Thoracic aorta (tissue), 2 donors: ENCODE measurements at places on chromosomes 13 and 19.

- no peak for DNase-seq
Observed at GRCh38 chr13:70732611-70733010, 624.4 kb upstream of the KLHL1 start.

- no peak for DNase-seq
Observed at GRCh38 chr19:54448040-54448773, 792 bp upstream of the LENG8 start.

DNA sequence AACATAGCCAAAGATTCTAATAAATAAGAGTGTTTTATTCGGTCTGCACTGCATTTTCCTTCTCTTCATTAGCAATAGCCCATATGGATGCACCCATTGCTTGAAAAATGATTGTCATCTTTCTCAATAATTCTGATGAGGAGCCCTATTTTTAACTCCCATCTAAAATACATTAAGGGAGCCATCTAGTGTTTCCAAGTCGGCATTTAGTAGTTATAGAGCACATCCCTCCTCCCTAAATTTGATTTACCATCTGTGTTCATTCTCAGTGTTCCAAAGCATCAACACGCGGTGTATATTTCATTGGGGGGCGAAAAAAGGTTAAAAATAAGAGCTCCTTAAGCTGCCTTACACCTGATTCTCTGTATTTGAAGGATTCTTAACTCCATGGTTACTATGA, 119.2 kb upstream of the IPO5 start:
- DNase-seq: no peak

DNA sequence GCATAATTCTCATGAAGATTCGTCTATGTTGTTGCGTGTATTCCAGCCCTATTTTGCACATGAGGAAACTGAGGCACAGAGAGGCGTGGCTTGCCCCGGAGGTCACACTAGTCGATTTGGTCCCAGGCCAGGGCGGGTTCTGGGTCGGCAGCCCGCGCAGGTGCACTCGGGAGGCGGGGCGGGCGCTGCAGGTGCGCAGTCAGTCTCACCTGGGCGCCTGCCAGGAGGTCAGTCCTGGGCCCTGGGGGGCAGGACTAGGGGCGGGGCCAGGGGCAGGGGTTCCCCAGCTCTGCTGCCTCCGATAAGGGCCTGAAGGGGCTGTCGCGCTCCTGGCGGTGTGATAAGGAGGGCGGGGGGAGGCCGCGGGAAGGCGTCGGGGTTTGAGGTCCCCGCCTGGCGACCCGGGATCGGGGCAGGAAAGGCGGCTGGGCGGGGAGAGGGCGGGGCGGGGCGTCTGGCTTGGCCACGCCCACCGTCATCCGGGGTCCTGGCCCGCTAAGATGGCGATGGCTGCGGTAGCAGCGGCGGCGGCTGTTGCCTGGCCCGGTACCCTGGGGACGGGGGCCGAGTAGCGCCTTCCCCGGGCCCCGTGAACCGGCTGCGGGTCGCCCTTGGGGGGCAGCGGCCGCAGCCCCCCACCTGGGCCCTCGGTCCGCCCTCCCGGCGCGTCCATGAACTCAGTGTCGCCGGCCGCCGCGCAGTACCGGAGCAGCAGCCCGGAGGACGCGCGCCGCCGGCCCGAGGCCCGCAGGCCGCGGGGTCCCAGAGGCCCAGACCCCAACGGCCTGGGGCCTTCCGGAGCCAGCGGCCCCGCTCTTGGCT, at the start of gene ATG4D:
Gene ATG4D, plus strand, starts transcription at position 485 of the 822 bp plus-strand sequence. Its CDS starts 187 bp downstream, at position 672.
- no peak for DNase-seq

DNA sequence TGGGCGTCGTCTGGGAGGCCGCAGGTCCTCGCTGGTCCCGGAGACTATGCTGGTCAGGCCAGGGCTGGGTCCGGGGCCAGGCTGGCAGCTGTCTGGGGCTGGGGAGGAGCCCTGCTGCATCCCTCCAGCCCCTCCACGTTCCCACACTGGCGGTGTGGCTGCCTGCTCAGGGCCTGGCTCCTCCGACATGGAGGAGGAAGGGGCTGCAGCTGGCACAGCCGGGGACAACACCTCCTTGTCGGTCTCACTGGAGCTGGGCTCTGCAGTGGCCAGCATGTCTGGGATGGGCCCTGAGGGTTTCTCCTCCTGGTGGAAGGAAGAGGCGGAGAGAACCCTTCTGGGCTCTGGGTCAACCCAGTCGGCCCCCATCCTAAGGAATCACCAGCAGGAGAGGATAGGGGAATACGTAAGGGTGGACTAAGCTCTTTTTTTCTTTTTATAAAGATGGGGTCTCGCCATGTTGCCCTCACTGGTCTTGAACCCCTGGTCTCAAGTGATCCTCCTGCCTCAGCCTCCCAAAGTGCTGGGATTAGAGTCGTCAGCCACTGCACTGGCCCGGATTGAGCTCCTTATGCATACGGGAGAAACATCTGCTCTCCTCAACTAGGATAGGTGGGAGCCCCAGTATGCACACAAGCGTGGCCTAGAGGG, 806 bp downstream of the ZNF414 start:
- no peak for DNase-seq

DNA sequence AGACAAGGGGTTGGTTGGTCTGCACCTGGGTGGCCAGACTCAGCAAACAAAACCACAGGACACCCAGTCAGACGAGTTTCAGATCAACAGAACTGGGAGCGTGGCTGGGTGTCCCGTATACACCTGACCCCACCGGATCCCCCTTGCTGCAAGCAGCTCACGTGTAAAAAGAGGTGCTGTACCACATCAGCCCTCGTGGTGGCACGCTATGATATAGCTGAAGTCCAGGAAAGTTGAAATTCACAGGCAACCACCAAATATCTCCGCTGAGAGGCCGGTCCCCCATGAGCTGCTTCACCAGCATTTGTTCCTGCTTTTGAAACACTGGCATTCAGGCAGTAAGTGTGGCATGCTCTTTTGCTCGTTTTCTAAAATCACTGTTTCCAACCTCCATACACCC, 92.3 kb downstream of the TUBA3C start:
- no peak for DNase-seq

GRCh38 chr19:30069535-30070197, 127.6 kb downstream of the URI1 start:
- DNase-seq: no peak

- DNase-seq: no peak
Observed at GRCh38 chr19:30629086-30629485, 256.9 kb downstream of the ZNF536 start.

GRCh38 chr19:53942001-53942786, 20.5 kb upstream of the CACNG8 start:
- DNase-seq: no peak

DNA sequence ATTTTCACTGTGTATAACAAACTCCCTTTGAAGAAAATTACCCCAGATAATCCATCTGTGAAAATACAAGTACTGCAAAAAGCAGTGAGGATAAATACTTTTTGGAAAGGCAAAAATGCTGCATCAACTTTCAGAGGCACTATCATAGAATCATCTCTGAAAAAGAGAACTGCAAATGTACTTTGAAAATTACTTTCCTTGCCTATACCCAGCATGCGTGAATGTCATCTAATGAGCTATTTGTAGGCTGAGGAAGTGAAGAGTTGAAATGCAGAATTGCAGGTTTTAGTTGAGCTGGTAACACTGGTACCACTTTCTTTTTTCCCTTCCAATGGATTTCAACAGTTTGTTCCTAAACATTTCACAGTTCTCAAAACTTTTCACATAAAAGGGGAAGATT, 196.7 kb downstream of the TBC1D4 start:
- DNase-seq: no peak

DNA sequence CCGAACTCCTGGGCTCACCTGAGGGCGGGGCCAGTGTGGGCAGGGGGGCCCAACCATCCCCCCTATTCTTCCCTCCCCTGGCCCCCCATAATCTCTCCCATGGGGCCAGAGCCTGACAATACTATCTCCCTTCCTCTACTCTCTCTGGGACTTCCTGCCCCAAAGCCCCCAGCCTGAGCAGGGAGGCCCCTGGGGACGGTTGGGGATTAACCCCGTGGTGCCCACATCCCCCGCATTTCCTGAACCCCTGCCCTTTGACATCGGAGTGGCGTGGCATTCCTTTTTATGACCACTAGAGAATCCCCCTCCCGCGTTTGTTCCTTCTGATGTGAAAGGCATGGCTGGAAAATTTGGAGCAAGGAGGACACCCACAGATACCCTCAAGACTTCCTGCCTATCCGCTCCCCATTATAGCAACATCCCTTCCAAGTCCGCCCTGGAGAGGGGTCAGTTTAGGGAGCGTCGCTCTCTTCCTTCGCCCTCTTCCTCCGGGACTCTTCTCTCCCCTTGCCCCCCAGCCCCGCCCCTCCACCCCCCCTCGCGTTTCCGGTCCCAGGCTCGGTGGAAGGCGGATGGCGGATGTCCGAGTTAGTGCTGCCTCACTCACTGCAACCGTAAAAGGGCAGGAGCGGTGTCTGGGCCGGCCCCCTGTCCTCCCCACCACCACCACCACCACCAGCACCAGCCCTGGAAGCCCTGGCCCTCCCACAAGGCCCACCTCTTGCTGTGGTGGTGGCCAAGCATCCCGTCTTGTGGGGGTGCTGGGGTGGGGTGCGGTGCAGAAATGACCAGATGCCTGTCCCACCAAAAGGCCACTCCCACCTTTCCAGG, 1.8 kb downstream of the VASP start:
- peak; percentile 67 for DNase-seq

GRCh38 chr13:48750588-48751383, 97.1 kb downstream of the CYSLTR2 start:
- no peak for DNase-seq

GRCh38 chr19:8528500-8528899, 14.5 kb upstream of the ZNF414 start:
- DNase-seq: no peak

DNA sequence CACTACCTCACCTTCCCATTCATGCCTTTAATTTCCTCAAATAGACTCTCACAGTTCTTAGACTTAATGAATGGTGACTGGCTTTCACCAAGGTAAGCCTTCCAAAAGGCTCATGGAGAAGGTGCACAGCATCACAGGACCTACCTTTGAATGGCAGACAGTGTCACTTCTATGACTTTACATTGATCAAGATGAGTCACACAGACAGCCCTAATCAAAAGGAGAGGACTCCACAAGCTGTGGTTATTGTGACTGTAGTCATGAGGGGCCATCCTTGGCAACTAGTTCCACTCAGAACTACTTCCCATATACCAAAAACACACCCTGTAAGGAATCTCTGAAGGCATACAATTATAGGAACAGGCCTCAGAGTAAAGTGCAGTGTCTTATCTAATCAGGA, 5.9 kb downstream of the LGALS16 start:
- DNase-seq: no peak

GRCh38 chr13:38743466-38743865, 56.6 kb downstream of the FREM2 start:
- no peak for DNase-seq

DNA sequence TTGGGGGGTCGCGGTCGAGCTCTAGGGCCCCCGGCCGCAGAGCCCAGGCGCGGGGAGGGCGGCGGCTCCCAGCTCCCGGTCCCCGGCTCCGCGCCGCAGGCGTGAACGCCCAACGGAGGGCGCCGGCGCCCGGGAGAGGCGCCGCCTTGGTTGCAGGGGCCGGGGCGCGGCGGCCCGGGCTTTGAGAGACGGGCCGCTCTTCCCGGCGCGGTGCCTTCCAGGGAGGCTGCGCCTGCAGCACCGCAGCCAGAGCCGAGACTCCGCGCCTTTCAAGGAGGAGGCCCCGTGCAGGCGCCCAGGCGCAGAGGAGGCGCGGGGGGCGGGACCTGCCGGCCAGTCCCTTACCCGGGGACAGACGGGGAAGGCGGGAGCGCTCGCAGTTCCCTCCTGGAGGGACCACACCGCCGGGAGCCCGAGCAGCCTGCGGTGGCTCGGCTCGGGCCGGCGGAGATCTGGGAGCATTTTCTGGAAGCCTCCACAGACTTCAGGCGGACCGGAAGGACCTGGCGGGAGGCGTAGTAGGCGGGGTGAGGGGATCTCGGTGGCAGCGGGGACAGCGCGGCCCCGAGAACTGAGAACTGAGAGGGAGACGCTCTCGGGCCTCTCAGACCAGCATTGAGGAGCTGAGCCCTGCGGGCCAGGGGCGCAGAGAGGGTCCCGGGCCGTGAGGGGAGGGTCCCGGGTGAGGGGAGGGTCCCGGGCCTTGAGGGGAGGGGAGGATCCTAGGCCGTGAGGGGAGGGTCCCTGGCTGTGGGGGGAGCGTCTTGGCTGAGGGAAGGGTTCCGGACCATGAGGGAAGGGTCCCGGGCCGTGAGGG, 25.5 kb upstream of the MCF2L start:
- DNase-seq: no peak

DNA sequence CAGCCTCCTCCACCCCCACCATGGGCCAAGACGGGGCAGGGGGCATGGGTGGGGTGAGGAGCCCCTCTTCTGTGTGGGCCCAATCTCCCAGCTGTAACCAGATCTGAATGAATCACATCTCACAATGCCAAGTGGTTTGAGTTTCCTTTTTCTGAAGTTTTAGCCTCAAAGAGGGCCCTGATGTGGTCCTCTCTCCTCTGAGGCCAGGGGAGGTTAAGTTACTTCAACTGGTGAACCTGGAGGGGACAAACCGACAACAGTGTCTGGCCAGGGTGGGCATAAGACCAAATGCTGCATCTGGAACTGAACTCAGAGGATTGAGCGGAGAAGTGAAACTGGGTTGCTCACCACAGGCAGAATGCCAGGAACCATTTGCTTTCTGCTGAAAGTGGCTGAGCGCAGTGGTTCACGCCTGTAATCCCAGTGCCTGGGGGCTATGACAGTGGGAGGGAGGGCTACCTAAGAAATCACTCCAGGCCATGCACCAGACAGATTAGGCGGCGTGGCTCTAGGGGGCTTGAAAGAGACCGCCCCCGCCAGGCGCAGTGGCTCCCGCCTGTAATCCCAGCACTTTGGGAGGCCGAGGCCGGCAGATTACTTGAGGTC, 15.4 kb upstream of the IRGC start:
- no peak for DNase-seq

GRCh38 chr19:42422092-42422900, 4.9 kb downstream of the LIPE start:
- no peak for DNase-seq

GRCh38 chr19:29410601-29411000, 115.2 kb upstream of the VSTM2B start:
- no peak for DNase-seq

GRCh38 chr19:827710-828321, at the start of gene AZU1:
TSS of gene AZU1 (plus strand) at chr19:827837. CDS start at chr19:827847, 10 bp downstream.
- no peak for DNase-seq

- no peak for DNase-seq
Observed at GRCh38 chr13:71219698-71220415, 647.1 kb downstream of the DACH1 start.

- DNase-seq: no peak
Observed at GRCh38 chr19:9940778-9941177, 4.5 kb upstream of the OLFM2 start.

- DNase-seq: no peak
Observed at GRCh38 chr19:7137120-7137519, 67.6 kb downstream of the ZNF557 start.

DNA sequence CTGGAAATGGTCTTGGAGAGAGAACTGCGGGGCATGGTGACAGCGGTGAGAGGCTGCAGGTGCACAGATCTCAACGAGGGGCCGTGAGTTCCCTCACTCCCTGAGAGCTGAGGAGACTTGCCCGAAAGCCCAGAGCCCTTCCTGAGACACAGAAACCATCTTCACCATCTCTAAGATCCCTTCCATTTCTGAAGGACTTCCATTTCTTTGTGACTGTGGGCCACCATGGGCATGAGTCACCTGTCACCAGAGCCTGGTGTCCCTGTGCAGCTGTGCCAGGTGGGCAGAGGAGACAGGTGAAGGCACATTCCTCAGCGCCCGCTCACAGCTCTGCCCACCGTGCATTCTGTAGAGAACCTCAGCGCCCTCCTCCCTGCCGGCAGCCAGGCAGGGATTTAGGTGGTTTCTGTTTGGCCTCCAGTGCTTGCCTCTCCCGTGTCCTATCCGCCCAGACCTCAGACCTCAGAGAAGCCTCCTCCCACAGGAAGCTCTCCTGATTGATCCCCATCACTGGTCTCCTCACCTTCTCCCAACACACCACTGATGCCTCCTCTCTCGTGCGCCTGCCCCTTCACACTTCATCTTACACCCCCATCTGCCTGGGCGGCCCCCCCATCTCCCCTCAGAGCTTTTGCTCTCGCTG, 24.2 kb downstream of the SH3GL1 start:
- no peak for DNase-seq
